ENCODE measurements at places on chromosomes 6 and 20. TPM values are rescaled to one million over a fixed set of nuclear protein-coding genes. Genes with fewer than 3 reads are reported as not detected.

The RWDD1 gene
- 68.0 TPM for total RNA-seq

- peak overlapping the region; percentile 89 for H3K4me3 ChIP-seq
- H3K27me3 ChIP-seq: no peaks in the 10 kb centered on the region
- peaks cover 31% of the 10 kb centered on the region for H3K4me1 ChIP-seq
- H3K27ac ChIP-seq: peak overlapping the region; percentile 83
- DNase-seq: no peak
Observed at GRCh38 chr6:17280138-17280537, 1.0 kb upstream of the RBM24 start.

DNA sequence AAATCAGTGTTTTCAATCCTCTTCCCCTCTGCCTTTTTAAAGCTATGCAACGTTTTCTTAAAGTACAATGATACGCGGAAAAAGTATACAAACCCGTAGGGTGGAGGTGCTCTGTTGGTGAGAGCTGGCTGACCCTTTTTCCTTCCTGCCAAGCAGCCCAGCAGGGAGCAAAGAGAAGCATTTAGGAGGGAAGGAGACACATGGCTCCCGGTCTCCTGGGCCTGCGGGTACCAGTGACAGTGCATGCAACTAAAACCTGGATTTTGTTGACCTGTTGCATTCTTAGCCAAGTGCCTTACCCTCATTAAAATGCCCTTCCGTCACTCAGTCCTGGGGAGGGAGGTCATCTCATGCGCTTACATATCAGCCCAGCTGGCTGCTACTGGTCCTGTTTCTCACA, 87.2 kb downstream of the SLX4IP start:
- no peak overlapping the region for H3K27ac ChIP-seq
- no peaks in the 10 kb centered on the region for H3K27me3 ChIP-seq
- no peak overlapping the region for H3K4me3 ChIP-seq
- H3K4me1 ChIP-seq: peaks cover 24% of the 10 kb centered on the region

DNA sequence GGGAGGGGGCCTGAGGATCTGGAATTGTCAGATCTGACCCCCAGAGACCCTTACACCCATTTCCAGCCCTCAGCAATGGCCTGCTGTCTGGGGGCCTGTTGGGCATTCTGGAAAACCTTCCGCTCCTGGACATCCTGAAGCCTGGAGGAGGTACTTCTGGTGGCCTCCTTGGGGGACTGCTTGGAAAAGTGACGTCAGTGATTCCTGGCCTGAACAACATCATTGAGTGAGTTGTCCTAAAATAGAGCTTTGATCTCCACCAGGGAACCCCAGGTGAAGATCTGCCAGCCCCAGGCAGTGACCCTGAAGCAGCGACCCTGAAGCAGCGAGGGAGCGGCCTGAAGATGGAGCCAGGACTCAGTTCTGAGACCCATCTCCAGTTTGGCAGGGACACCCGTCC, 2.2 kb downstream of the BPIFA1 start:
- DNase-seq: no peak
- H3K36me3 ChIP-seq: no peaks in the 10 kb centered on the region
- H3K27ac ChIP-seq: no peak overlapping the region
